Panc1 (cell line): ENCODE measurements at places on chromosomes 13 and 19. TPM values are rescaled to one million over a fixed set of nuclear protein-coding genes. Genes with fewer than 3 reads are reported as not detected.

The DUS3L gene
- total RNA-seq: 39.6 TPM

The OR7A5 gene
- not detected for total RNA-seq

The TPP2 gene
- 31.6 TPM for total RNA-seq

The R3HDM4 gene
- total RNA-seq: 43.5 TPM

The CLEC17A gene
- total RNA-seq: not detected

The DIRAS1 gene
- total RNA-seq: 18.5 TPM

The SYCN gene
- total RNA-seq: 0.33 TPM

The SKA3 gene
- 15.1 TPM for total RNA-seq

The EXOC3L2 gene
- 0.08 TPM for total RNA-seq

The LINGO3 gene
- 0.13 TPM for total RNA-seq

The FXYD1 gene
- not detected for total RNA-seq

DNA sequence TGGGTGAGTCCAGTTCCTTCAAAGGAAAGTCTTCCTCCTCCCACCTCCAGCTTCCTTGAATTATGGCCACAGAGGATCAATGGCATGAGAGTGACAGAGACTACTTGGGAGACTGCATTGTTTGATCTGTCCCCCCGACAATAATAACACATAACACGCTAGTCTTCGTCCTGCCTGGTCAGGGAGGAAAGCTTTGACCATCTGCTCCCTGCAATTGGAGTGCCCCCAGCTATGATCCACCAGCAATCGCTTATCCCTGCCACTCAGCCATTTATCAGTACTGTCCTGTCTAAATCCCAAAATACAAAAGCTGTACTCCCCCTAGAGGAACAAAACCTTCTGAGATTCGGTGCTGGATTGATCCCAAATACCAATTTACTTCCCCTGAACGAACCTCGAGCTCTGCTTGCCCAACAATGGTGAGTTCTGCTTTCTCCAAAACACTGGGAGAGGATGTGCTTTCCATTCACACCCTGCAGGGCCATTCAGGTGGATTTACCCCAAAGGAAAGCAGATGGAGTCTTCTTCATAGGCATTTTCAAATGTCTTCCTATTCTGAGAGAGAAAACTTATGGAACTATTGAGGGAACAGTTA, 466.7 kb downstream of the TSHZ3 start:
- no peak for DNase-seq

- peak; percentile 10 for DNase-seq
Observed at GRCh38 chr19:12090807-12091206, 26.3 kb downstream of the ZNF844 start.

GRCh38 chr13:33014291-33014690, 1.9 kb upstream of the KL start:
- no peak for DNase-seq

- DNase-seq: no peak
Observed at GRCh38 chr19:1451916-1452801, 2.2 kb downstream of the APC2 start.

DNA sequence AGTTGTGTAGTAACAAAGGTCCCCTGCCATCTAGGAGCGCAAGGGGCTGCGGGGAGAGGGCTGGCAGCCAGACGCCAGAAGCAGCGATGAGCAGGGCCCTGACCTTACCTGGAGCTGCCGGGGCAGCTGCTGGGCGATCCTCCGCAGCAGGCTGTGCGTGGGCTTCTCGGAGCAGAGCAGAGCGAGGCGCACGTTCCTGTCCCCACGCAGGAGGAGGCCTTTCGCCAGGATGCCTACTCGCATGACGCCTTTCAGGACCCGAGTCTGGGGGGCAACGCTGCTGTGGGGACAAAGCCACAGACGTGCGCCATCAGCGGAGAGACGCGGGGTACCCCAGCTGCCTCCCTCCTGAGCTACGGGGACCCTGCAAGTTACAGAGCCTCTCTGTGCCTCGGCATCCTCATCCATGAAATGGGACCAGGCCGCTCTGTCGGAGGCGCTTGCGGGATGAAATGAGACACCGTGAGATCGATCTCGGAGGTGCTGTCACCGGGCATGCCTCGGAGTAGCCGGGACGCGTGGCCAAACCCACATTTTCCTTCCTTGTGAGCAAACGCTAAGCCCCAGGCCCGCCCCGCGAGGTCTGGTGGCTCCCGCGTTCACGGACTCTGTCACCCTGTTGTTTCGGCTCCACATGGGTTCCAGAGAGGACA, 30.5 kb upstream of the MATK start:
- DNase-seq: no peak

DNA sequence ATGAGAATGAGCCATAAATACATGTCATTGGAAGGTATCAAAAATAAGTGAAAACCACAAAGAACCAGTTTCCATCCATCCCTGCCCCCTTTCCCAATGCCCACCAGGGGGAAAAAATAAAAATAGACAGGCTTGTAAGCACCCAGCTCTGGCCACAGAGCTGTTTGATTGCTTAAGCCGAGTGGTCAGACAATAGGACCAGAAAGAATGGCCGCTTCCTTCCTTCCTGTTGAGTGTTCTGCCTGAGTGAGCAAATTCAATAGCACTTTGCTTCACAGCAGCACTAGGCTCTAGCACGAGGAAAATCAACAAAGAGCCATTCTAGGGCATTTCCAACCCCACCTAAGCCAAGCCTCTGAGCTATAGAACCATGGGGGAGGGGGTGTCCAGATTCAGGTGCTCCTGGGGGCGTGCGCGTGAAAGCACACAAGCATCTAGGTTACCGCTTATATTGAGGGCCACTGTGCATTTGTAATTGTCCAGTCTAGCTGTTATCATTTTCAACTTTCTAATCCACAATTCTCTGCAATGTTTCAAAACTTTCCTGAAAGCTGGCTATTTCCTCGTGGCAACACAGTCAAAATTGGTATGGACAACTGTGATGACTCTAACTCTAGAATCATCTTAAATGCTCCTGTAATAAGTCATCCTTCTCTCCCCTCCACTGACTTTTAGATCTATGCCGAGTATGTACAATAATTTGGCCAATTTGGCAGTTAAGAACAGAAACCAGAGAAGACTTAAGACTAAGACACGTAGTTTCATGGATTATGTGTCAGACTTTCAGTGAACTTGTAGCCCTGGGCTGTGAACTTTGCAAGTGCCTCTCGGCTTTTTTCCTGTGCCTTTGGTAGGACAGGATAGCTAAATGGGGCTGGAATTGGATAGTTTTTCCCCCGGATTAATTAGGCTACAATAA, 64.3 kb downstream of the SPRY2 start:
- no peak for DNase-seq

DNA sequence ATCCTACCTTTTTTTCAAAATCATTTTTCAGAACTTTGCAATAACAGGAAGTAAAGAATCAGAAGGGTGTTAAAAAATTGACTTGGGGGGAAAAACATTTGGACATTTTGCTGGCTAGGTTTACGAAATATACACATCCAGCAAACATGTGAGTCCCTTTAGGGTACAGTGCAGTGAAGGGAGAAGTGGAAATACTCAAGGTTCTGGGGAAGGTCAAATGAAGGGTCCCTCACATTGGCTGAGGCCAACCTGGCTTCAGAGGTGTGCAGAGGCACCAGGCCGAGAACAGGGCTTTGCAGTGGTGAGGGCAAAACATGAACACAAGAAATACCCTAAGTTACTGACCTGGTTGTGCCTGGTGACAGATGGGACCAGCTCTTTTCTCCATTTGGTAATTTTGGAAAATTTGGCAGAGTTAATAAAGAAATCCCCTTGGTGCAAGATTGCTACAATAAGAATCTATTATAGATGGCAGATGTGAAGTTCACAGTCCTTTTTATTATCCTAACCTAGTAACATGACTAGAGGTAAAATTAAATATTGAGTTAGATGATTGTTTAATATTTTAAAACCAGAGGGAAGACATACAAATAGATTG, 1.5 kb upstream of the UPF3A start:
- no peak for DNase-seq

DNA sequence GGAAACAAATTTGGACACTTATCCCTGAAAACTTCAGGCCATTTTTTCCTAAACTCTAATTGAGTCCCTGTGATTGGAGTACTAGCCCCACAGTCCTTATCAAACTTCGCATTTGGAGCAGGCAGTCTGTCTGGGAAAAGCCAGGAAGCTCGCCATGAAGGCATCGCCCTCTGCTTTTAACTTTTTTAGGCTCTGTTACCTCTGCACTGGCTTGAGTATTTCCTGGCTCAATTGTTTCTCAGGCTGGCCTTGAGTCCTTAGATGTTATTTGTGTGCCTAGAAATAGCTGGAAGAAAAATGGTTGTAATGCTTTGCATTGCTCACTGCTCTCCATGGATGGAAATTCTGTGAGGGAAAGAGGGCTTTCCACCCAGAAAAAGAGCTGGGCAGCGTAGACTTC, 24.2 kb downstream of the ACTN4 start:
- DNase-seq: no peak

DNA sequence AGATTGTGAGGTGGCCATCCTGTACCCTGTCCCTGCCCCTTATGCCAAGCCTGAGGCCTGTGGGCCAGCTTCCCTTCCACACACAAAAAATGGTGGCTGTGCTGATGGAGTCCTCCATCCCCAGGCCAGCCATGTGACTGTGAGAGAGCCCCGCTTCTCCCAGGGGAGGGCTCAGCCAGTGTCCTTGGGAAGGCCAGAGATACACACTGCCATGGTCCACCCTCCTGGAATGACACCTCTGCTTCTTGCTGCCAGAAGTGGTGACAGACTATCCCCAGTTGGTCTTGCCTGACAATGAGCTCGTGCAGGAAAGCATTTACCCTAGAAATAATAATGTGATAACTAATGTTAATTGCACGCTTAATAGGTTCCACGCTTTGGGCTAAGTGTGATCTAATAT, 38.0 kb downstream of the FAM124A start:
- DNase-seq: no peak

DNA sequence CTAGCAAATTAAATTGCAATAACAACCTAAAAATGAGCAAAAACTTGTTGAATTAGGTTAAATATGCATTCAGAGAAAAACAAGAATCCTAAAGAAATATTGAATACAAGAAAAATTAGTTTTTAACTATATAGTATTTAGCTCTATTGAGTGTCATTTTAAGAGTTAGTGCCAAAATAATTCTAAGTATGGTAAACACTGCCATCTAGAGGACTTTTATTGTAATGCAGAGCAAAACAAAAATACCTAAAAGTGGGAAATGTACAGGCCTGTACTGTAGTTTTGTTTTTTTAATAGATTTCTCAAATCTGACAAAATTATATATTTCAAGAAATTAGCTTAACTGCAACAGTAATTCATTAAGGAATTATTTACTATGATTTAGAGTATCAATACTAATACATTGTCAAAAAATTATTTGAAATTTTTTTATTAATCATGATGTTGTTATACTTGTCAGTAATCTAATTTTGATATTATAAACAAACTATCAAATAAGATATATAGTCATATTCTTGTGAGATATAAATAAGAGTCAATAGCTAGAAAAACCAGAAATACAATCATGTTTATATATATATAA, 8.2 kb upstream of the PCDH9 start:
- DNase-seq: no peak

- no peak for DNase-seq
Observed at GRCh38 chr19:38204728-38205127, 19.3 kb downstream of the DPF1 start.

- no peak for DNase-seq
Observed at GRCh38 chr19:47105874-47106273, 7.7 kb downstream of the ZC3H4 start.

- DNase-seq: no peak
Observed at GRCh38 chr19:47676811-47677210, 36.4 kb upstream of the EHD2 start.

- no peak for DNase-seq
Observed at GRCh38 chr13:38346764-38347163, 2.9 kb upstream of the UFM1 start.

DNA sequence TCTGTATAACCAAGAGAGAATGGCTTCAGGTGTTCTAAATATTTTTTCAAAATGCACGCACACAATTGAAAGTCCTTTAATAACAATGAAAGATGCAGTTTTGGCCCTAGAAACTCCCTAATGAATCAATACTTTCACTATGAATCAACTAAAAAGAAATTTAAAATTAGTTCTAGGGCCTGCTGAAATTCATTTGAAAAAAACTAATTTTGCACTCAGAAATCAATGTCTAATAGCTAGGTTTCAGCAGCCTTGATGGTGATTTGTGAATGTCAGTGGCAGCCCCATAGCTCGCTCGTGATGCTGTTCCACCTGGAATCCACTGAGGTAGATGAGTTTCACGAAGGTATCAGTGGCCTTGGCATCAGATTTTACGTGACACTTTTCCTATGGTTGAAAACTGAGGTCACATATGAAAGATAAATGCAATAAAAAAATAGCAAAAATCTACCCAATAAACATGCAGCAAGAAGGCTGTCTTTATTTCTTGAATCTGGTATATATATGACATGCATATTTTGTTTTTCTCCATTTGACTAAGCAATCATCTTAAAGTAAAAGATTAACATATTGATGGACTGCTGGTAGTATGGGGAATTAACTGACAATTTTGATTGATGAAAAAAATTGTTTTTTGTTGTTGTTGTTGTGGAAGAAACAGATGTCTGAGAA, 141.0 kb downstream of the AKAP11 start:
- DNase-seq: no peak

DNA sequence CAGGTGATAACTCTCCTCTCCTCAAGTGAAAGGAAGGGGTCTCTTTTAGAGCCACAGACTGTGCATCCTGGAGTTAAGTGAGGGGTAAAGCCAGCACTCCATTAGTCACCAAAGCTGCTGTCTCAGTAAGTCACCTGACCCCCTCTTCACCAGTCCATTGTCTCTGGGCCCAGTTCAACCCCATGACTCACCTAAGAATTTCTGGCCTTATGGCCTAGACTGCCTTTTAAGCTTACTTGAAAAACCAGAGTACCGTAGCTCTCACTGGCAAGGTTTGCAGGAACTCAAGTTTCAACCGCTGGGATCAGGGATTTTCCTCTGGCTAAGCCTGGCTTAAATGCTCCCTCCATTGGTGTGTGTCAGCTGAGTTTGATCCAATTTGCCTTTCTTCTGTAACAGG, 23.4 kb upstream of the EID2 start:
- peak; percentile 81 for DNase-seq

DNA sequence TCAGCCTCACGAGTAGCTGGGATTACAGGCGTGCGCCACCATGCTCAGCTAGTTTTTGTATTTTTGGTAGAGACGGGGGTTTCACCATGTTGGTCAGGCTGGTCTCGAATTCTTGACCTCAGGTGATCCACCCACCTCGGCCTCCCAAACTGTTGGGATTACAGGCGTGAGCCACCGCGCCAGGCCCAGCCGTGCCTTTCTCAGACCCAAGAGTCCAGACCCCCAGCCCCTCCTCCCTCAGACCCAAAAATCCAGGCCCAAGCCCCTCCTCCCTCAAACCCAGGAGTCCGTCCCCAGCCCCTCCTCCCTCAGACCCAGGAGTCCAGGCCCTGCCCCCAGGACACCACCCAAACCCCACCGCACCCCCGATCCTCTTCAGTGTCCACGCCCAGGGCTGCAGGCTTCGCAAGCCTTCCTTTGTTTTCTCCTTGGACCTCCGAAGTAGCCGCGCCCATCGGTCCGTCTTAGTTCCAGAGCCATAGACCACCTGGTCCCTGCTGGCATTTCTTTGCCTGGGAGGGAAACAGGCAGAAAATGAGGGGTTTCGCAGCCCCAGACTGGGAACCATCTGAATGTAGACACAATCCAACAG, 3.7 kb downstream of the TMC4 start:
- no peak for DNase-seq

GRCh38 chr19:2798158-2798685, 12.9 kb downstream of the THOP1 start:
- no peak for DNase-seq
